ENCODE measurements at places on chromosomes 12 and 14.

DNA sequence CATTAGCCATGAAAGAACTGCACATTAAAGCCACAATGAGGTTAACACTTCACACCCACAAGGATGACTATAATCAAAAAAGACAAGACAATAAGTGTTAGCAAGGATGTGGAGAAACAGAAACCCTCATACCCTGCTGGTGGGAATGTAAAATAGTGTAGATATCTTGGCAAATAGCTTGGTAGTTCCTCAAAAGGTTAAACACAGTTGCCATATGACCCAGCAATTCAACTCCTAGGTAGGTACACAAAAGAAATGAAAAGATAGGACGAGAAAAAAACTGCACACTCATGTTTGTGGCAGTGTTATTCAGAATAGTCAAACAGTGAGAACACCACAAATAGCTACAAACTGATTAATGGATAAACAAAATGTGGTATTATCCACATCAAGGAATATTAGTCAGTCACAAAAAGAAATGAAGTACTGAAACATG is 93.5 kb downstream of the ATXN2 start:
- DNase-seq: no peak

DNA sequence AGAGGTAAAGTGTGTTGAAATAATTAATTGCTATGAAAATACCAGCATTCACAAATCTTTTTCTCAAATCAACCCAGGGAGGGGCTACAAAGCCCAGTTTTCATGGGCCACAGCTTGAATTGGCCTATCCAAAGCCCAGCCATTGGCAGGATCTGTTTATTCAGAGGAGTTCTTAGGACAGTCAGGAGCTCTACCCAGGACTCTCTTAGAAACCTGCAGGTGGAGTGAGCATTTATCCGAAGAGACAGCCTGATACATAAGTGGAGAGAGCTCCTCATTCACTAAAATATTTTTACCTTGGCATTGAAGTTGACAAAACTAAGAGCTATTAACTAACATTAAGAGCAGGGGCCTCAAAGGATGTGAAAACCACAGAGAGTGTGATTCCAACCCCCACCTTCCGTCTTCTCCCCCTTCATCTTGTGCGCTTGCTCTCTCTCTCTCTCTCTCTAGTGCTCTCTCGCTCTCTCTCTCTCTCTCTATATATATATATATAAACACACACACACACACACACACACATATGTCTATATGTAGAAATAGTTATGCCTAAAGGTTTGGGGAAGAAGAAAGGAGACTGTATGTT is 315.5 kb downstream of the SNAPC1 start:
- DNase-seq: no peak

DNA sequence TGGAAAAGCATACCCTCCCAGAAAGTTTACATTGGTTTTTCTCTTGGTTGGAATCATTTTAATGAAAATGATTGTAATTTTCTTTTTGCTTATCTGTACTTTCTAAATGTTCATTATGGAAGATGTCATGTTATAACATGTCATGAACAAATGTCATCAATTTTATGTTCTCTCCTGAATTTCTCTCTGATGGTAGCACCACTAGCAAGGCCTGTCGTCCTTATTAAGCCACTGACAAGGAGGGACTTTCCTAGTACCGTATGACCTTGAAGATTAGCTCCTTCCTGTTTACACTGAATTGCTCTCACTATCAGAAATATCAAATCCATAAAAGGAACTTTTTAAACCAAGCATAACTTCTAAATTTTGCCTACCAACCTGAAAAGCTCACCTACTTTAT is 99.0 kb downstream of the ESR2 start:
- DNase-seq: no peak

- no peak for DNase-seq
Observed at GRCh38 chr12:2053691-2054090, 904 bp downstream of the CACNA1C start.

DNA sequence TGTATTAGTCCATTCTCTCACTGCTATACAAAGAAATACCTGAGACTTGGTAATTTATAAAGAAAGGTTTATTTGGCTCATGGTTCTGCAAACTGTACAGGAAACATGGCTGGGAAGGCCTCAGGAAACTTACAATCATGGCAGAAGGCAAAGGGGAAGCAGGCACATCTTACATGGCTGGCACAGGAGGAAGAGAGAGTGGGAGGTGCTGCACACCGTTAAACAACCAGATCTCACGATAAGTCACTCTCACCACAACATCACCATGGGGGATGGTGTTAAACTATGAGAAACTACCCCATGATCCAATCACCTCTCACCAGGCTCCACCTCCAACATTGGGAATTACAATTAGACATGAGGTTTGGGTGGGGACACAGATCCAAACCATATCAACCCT is 191.8 kb upstream of the PLXNC1 start:
- no peak for DNase-seq

DNA sequence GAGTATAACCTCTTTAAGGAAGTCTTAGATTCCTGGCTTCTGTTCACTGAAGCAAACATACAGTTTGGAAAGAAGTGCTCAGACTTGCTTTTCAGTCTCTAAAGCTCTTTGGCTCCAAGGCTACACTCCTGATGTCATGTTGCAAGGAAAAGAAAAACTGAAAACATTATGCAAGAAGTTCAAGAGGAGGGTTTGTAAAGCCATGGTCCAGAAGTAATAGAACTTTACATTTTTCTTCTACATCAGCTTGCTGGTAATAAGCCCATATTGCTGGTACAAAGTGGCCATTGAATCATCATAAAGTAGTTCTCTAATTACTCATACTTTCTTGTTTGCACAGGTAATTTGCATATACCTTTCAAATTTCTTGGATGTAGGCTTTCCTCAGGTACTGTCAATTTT is 83.6 kb downstream of the BBS10 start:
- DNase-seq: no peak

GRCh38 chr14:75627406-75627805 is 33.3 kb downstream of the ERG28 start:
- no peak for DNase-seq

DNA sequence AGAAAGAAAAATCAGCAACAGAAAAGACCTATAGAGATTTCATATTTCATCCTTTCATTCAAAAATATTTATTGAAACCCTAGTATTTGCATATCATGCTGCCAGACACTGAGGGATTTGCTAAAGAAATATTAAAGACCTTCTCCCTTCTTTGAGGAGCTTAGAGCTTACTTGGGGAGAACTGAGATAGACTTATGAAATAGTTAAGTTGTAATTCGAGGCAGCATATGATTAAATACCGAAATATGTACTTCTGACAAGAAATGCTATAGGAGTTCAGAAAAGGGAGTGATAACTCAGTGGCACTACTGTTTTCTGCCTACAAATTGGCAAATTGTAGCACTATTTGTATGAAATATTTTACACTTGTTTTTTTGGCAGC is 59.1 kb downstream of the PLXNC1 start:
- DNase-seq: no peak

DNA sequence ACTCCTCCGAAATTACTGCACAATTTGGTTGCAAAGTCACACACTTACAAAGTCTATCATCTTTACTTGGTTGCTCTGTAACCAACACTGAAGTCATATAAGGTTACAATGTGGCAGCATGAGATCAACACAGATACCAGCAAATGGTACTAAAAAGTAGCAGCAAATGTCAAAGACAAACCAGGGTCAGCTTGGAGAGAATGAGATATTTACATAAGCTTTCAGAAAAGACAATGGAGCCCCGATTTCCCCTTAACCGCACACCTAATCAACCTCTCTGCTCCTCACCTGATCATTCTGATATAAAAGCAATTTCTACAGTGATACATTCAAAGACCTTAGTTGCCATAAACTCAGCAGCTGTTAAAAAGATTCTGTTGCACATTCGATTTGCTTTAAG is 76.4 kb upstream of the FOXN3 start:
- no peak for DNase-seq

- no peak for DNase-seq
Observed at GRCh38 chr14:55665067-55665675, 85.2 kb downstream of the KTN1 start.

- DNase-seq: no peak
Observed at GRCh38 chr12:58732894-58733293, 187.4 kb downstream of the LRIG3 start.

GRCh38 chr14:32818581-32818980 is 120.1 kb upstream of the NPAS3 start:
- DNase-seq: no peak

GRCh38 chr12:121799842-121800693 is 3.7 kb upstream of the SETD1B start:
- no peak for DNase-seq

GRCh38 chr12:111597831-111598636 is 1.1 kb downstream of the ATXN2 start:
- peak; percentile 30 for DNase-seq

- no peak for DNase-seq
Observed at GRCh38 chr12:80045594-80045993, 53.7 kb upstream of the OTOGL start.

GRCh38 chr12:128290938-128291337 is 24.0 kb downstream of the TMEM132C start:
- DNase-seq: no peak

- DNase-seq: no peak
Observed at GRCh38 chr12:69042970-69043369, 110.0 kb upstream of the CPM start.

DNA sequence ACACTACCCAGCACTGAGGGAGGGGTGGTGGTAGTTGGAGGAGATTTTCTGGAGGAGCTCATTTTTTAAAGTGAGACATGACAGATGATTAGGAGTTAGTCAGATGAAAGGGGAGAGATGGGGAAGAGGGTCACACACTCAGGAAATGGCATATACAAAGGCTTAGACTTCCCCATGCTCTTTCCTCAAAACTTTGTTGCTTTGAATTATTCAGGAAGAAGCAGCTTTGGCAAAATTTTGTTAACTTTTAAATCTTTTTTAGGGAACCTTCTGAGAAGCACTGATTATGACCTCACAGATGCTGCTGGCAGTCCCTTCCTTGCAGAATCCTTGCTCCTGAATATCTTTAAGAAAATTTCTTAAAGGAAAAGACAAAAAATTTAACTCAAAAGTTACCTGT is 19.8 kb downstream of the ALDH6A1 start:
- no peak for DNase-seq

DNA sequence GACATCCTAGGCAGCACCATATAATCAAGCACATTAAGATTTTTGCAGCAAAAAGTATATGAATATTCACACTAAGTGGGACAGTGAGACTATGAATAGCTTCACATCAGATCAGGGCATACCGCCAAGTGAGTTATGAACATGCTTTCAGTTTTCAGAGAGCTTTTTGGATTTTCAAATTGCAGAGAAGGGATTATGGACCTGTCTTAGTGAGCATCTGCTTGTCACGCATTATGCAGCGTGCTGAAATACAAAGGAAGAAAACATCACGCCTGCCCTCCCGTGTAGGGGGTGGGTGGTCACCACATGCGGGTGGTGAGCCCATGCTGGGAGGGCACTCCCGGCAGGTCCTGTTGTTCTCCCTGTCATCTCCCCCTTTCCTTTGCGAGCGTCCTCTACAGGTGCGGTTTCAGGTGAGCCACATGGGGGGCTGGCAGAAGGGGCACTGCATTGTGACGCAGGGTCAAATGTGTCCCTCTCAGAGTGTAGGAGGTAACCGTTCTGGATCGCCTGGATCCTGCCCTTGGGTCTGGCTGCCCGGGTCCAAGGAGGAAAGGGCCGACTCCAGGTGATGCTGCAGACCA is 42.6 kb downstream of the TRAF3 start:
- no peak for DNase-seq

DNA sequence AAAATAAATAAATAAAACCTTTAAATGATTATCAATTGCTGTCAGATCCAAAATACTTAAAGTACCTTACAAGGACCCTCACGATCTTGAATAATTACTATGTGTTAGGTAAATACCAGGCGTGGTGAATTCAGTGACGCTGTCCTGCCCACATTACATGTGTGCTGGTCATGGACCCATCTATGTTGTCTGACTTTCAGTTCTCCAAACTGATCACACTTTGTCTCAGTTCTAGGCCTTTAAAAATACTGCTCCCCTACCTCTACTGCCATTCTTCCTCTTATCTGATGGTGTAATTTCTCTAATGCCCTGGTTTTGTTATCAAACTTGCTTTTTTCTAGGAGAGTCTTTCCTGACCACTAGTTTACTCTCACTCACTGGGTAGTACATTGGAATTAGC is 520.7 kb downstream of the TRHDE start:
- no peak for DNase-seq

GRCh38 chr12:112979041-112979680 is 842 bp downstream of the OAS2 start:
- no peak for DNase-seq

DNA sequence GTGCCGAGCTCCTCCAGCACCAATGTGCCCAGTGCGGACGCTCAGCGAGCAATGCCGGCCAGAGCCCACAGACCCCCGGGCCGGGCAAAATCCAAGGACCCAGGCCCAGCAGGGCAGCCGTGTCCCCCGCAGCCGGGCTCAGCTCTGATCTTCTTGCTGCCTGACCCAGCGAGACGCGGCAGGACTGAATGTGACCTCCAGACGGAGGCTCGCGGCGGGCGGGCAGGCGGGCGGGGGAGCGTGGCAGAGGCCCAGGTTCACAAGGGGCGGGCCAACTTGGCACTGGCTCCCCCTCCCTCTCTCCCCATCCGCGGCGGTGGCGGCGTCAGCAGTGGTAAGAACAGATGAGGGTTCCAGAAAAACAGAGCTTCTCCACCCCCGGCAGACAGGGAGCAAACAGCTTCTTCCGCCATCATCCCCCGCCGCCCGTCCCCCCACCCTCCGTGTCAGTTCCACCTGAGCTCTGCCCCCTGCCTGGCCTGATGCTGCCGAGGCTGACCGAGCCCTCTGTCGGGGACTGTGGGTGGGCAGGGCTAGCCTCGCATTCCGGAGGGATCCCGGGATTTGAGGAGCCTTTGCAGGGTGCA is 94.3 kb downstream of the RFLNA start:
- no peak for DNase-seq

- DNase-seq: no peak
Observed at GRCh38 chr12:83123039-83123438, 436.3 kb downstream of the TMTC2 start.

- DNase-seq: no peak
Observed at GRCh38 chr14:49193332-49194065, 392.7 kb downstream of the RPS29 start.

DNA sequence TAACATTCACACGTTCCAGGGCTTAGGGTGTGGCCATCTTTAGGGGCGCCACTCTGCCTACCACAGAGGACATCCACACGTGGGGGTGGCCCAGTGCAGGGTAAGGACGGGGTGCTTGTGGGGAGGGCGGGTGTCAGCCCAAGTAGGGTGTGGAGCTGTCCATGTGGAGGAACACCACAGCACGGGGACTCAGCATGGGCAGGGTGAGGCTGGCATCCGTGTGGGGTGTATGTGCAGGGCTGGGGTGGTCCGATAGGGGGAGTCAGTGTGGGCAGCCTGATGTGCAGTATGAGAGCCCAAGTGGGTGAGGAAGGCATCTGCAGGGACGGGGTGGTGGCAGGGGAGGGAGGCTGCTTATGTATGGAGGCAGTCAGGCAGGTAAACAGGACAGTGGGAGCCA is 17.7 kb downstream of the PSMC1 start:
- DNase-seq: no peak

DNA sequence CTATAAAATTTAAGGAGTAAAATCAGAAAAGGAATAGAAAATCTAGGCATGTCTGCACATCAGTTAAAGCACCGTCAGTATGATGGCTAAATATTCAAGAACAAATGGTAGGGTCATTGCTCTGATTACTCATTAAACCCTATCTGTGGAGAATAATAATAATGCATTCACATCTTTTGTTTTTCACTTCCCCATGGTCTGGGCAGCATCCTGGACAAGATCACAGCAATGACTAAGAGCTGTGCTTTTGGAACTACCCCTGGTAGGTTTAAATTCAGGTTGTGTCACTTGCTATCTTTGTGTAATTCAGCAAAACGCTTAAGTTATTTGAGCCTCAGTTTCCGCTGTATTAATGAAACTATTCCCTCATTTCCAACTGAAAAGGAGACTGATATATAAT is 33.1 kb downstream of the C12orf42 start:
- no peak for DNase-seq
